ENCODE measurements at places on chromosomes 6 and 20.

DNA sequence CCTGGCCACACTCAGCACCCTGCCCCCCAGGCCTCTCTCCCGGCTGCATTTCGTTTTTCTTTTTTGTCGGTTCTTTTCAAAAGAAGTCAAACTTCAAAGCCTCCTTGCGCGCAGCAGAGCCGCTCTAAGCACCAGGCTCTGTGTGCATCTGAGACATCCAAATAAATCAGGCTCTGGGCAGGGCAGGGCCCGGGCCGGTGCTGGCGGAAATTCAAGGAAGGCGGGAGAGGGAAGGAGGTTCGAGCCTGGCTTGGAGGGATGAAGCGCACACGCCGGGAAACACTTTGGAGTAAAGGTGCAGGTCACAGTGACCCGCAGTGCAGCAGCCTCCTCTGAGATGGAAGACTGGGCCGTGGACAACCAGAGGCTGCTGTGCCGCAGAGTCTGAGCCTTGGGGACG is 5.8 kb downstream of the GATA5 start:
- no peak for DNase-seq

- DNase-seq: no peak
Measured at GRCh38 chr20:32227744-32228688, 20.3 kb downstream of the POFUT1 start.

DNA sequence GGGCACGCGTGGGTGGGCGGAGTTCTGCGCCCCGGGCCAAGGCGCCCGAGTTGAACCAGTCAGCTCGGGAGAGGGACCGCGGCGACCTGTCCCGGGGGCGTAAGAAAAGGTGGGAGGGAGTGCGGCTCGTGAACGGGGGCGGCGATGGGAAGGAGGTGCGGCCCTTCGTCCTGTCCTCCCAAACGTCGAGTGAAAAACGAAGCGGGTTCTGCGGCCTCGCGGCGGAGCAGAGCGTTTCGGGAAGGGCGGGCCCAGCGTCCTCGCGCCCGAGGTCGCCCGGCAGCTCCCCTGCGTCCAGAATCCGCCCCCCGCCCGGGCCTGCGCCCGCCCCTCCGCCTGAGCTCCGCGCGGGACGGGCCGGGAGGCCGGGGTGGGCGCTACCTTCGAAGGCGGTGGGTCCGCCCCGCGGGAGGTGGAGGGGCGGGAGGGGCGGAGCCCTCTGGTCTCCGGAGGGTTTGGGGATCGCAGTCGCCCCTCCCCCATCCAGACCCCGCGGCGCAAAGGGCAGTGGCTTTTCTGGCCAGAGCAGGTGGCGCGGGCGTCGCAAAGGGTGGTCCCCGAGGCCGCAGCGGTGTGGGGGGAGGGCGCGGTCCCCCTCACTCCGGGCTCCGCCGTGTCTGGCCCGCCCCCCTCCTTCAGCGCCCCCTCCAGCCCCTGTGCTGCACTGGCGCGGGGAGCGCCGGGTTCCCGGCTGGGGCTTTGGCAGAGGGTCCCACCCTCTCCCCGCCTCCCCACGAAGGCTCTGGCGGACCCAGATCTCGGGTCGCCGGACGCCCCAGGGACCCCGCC is 838 bp downstream of the STMN3 start:
- peak; percentile 51 for DNase-seq

GRCh38 chr6:169085466-169085865 is 168.2 kb downstream of the THBS2 start:
- no peak for DNase-seq

DNA sequence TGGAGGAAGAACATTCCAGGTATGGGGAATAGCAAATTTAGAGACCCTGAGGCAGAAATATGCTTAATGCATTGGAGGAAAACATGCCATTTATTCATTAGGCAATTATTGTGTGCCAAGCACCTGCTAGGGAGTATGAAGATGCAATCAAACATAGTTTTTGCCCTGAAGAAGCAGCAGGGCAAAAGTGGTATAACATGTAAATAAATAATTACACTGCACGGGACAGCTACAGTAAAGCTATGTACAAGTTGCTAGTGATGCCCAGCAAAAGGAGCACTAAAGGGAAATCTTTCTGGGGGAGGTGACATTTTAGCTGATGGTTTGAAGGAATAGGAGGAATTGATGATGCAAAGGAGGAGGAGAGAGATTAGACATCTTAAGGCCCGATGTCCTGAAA is 624 bp upstream of the TJAP1 start:
- DNase-seq: no peak

- no peak for DNase-seq
Measured at GRCh38 chr6:43776115-43776798, 6.2 kb downstream of the VEGFA start.

DNA sequence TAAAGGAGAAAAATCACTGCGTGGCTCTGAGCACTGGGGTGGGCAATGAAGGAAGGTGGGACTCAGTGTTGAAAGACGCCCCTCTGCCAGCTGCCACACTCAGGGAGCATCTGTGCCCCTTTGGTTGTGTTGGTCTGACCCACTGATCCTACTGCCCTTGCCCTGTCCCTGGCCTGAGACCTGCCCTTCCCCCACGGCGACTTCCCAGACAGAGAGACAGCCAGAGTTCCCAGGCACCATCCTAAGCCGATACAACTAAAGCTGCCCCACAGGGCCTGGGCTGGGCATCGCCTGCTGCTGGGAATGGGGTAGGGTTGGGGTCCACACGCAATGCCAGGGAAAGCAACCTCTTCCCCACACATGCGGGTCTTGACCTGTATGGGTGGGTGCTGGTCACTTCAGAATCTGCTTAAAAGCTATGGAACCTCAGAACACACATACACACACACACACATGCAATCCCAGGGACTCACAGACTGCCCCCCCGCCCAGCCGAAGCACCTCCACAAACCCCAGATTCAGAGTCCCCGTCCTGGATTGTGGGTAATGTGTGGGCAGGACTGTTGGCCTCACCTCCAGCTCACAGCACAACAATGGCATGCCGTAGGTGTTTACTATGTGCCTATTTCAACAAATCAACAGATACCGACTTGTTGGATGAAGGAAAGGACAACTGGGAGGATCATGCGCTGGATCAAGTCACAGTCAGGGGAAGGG is 10.9 kb upstream of the SPDEF start:
- no peak for DNase-seq

DNA sequence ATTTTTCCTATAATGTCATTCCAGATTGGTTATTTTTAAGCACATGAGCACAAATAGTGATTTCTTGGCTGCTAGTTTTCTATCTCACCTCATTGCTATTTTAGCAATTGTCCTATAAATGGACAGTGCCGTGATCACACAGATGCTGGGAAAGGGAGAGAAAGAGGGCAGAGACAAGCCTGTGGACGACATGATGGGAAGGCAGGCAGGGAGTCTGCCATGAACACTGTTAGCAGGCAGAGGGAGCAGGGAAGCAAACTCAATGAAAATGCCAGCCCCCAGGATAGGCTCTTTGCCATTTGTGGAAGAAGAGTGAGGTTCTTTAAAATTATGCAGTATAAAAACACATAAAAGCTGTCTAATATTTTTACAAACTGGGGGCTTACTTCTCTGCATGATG is 96.8 kb downstream of the ADTRP start:
- DNase-seq: no peak

- DNase-seq: no peak
Measured at GRCh38 chr6:1608222-1609040, 1.3 kb upstream of the FOXC1 start.

DNA sequence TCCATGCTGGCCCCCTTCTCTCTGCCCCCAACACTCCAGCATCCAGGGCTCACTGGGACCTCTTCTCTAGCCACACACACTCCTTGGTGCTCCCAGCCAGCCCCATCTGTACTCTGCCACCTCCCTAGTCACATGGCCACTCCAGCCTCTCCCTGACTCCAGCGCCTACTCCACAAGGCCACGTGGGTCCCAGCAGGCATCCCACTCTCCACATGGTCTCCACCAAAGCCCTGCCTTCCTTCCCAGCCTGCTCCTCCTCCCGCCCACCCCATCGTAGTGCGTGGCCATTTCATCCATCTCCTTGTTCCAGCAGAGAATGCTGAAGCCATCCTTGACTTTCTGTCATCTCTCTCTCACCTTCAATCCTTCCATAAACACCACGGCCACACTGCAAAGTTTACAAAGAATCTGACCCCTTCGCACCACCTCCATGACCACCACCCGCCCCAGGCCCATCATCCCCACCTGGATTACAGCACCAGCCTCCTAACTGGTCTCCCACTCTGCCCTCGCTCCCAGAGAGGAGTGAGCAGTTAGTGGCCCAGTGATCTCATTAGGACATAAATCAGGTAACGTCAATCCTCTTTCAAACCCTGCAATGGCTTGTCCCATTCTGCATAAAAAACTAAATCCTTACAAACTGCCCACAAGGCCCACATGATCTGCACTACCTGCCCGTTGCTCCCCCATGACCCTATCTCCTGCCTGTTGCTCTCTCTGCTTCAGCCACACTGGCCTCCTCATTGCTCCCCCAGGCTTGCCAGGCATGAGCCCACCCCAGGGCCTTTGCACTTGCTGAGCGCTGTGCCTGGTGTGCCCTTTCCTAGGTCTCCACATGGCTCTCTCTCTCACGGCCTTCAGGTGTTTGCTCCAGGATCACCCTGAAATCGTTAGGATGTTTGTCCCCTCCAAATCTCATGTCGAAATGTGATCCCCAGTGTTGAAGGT is 96.2 kb downstream of the GRM4 start:
- DNase-seq: no peak

- no peak for DNase-seq
Measured at GRCh38 chr6:107690643-107691061, 133.5 kb downstream of the SCML4 start.

- peak; percentile 68 for DNase-seq
Measured at GRCh38 chr6:7137335-7138045, 29.7 kb downstream of the RREB1 start.

DNA sequence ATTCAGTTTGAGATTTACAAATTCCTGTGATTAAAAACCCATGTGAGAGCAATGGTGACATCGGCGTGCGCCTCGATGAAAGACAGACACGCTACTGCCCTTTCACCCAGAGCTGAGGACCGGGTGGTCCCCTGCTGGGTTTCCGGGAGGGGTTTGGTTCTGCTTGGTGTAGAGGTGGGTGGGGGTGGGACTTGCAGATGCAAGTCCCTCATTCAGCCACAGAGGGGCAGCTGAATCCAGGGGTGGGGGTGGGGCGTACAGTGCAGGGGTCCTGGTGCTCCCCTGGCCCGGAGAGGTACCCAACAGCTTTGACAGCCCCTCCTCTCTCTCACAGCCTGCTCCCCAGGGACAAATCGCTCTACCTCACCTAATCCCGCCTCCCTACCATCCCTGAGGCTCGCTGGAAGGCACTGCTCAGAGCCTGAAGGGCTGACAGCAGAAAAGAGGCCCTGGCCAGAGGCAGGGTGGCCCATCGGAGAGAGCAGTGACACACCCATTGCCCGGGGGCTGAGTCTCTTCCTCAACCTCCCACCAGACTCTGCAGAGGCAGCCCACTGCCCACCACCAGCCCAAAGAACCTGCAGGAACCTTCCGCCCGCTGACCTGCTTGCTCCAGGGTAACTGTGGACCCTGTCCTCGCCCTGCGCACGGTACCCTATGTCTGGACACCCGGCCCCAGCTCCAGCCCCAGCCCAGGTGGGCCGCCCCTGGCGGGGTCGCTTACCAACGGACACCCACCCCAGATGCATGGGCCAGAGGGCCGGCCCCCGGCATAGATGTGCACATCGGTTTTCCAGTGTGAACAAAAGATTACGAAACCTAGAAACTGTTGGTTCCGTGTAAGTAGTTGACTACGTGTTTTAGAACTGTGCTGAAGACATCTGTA is 118.4 kb downstream of the JPH2 start:
- DNase-seq: no peak

- no peak for DNase-seq
Measured at GRCh38 chr6:136474241-136474640, 76.0 kb downstream of the MAP7 start.

DNA sequence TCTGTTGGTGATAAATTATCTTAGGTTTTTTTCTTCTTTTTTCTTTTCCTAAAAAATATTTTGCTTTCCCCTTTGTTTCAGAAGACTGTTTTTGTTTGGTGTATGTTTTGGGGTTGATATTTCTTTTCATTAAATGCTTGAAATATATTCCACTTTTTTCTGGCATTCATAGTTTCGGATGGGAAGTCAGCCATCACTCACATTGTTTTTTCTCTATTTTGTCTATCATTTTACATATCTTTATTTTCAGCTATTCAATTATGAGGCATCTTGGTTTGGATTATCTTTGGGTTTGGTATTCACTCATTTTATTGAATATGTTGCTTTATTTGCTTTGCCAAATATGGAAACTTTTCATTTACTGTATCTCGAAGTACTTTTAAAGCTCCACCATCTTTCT is 600.5 kb upstream of the EYS start:
- DNase-seq: no peak

DNA sequence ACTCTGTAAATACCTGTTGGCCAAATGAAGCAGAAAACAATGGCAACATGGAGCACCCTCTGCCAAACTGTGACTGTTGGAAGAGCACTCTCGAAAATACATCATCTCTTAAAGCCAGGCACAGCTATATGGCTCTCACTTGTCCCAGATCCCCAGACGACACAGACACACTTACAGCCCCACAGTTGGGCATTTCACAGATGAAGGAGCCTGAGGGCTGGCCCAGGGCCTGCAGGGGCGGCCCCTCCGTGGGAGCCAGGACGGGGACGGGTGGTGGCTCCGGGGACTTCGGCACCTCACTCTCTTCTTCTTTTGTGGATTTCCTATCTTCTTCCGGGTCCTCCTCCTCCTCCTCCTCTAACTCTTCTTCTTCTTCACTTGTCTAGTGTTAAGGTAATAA is 18.4 kb upstream of the MRPS10 start:
- no peak for DNase-seq

DNA sequence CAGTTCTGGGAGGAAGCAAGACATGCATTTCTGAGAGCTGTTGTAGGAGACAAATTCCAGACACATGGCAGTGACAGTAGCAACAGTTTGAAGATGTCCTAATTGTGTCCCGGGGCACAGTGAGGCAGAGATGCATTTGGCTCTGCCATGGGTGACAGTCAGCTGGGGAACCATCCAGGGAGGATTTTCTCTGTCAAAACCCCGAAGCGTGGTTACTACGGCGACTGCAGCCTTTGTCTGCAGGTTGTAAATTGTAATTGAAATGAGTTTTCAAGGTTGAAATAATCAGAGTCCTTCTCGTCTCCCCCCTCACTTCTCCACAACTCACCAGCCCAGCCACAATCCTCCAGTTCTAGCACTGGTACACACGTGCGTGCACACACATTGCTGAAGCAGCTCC is 100.1 kb downstream of the GRM4 start:
- no peak for DNase-seq

GRCh38 chr20:56758706-56759105 is 129.6 kb downstream of the TFAP2C start:
- no peak for DNase-seq

GRCh38 chr20:8306937-8307336 is 174.9 kb downstream of the PLCB1 start:
- no peak for DNase-seq

GRCh38 chr20:18091623-18092022 is 33.9 kb upstream of the OVOL2 start:
- DNase-seq: no peak

All from AG08396 (cell line).